NCI-H2029 treated with DMSO at 0.1 percent for 48 hours (cell line): ENCODE measurements at places on chromosomes 7 and 10.

DNA sequence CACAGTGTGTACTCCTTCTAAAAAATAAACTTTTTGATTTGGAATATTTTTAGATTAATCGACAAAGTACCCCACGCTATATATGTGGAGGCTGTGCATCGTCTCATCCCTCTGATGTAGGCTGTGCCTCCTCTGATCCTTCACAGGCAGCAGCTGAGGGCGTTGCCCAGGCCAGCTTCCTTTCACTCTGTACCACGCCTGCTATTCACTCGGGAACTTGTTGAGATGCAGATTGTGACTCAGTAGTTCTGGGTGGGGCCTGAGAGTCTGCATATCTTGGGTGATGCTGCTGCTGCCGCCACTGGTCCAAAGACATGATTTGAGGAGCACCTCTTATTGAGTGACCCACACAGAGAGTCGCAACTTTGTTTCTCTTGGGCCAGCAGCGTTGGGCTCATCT, 7.9 kb upstream of the C10orf120 start:
- no peak for DNase-seq

- no peak for DNase-seq
Measured at GRCh38 chr10:6328699-6329423, 126.1 kb downstream of the PFKFB3 start.

GRCh38 chr7:133275446-133276095, 22.7 kb downstream of the EXOC4 start:
- DNase-seq = no peak

DNA sequence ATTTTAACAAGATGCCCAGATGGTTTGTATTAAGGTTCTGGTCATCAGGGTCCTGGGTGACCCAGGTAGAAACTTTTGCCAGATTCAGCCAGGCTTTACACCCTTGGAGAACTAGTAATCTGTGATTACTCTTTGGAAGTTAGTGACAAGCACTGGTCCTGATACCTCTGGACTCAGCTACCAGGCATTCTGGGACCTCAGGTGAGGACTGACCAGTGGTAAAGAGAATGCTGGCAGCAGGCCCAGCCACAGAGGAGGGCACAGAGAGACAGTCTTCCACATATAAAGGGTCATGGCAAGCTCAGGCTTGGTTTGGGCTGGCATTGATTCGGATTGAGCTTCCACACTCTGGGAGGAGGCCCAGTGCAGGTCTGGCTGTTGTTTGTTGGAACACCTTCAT, 112.0 kb upstream of the CHST15 start:
- DNase-seq = no peak

DNA sequence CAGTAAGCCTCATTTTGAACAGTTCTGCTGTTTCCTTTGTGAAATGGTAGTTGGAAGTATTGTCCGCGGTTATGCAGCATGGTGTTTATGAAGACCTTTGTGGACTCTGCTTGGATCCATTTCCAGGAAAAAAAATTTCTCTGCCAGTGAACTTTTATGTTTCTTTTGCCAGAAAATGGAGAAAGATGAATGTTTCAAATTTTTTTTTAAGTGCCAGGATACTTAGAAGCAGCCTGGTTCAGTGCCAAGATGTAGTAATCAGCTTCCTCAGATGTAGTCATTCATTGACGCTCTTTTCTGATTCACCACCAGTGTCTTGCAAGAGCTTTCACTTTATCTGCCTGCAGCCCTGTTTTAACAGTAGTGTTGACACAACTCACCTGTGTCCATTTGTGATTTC, 258.2 kb downstream of the SDK1 start:
- no peak for DNase-seq

DNA sequence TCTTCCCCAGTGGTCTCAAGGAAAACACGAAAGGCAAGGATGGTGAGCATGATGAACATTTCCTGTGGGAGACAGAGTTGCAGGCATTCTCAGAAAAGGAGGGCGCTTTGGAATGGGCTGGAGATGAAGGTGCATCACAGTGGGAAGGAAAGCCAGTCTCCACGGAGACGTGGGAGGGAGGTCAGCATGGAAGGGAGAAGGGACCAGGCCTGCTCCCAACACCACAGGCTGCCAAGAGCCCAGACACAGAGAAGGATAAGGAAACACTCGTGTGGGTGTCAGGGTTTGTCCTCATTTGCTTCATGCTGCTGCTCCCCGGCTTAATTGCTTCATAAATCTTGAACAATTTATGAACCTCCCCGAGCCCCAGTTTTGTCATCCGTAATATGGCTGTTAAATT, 231.5 kb upstream of the ZNF32 start:
- DNase-seq = no peak

GRCh38 chr7:158424531-158424930, 163.1 kb downstream of the PTPRN2 start:
- no peak for DNase-seq

DNA sequence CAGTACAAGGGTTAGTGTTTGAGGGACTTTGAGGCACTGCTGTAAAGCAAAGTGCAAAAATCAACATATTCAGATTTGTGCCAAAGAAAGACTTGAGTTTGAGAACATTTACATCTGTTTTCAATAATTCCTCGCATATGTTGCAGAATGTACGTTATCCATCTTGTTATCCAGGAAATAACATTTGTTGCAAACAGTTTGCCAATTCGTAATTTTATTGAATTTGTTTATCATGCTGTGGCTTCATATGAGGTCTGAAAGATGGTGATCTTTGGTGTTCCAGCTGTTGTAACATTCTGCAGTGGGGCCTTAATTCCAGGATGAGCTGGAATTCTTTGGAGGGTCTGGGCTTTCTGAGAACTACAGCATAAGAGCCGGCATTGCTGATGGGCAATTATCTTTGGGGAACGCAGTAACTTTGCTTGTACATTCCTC, 396.2 kb downstream of the LRMDA start:
- DNase-seq = no peak

- no peak for DNase-seq
Measured at GRCh38 chr10:62627983-62628382, 176.5 kb upstream of the ADO start.

- no peak for DNase-seq
Measured at GRCh38 chr7:55019691-55020465, 1.1 kb downstream of the EGFR start.

- no peak for DNase-seq
Measured at GRCh38 chr7:134900166-134900982, 85.9 kb upstream of the AGBL3 start.

DNA sequence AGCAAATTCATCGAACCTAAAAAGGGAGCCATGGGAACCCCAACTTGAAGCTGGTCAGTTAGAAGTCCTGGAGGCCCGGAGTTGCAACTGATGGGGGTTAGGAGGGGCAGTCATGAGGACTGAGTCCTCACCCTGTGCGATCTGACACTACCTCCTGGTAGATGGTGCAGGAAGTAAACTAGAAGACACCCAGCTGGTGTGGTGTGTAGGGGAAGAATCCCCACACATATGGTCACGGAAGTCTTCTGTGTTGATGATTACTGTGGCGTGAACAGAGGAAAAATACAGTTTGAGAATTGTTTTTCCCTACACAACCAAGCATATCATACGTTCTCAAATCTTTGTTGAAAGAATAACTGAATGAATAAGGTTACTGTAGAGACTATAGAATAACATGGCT, 164.6 kb upstream of the KCTD7 start:
- no peak for DNase-seq

DNA sequence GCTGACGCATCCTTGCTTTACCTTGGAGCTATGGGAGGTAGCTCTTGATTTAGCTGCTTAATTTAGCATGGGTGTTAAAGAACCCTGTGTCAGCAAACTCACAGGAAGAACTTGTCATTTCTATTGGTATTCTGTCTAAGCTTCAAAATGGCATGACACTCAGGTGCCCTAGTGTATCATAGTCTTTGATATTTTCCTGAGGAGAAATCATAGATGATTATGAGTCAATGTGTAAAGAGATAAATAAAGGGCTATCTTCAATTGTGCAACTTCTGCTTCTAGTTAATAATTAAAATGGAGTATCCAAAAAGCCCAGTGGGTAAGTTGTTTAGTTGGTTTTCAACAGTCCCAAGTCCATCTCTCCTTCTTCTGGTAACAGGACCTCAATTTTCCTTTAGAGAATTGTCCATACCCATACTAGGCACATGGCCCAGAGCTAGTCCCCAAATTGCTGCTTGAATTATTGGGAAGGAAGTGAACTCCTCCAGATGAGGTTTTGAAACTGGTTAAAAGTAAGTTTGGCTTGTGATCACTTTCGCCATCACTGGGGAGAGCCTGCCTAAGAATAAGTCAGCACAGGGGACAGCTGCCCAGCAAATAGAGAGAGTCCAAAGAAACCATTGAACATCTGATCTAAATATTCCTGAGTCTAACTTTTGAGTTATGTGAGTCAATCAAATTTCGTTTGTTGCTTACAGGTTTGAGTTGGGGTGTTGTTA, 169.0 kb upstream of the PHYHIPL start:
- DNase-seq = no peak

GRCh38 chr7:71019706-71020105, 112.2 kb upstream of the GALNT17 start:
- no peak for DNase-seq

DNA sequence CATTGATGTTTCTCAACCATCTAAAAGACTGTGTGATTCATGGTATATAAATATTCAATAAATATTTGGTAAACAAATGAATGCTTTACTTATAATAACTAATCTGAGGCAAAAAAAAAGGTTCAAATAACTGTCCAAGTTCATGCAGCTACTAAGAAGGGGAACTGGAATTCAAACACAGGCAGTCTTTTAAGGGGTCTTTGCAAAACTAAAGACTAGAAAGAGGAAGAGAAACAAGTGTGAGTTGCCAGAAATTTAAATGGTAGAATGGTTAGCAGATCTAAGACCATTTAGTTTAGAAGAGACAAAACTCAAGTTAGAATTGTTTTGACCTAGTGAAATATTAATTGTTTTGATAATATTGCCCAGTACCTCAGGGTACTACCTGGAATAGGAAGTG, 642.0 kb upstream of the LRRN3 start:
- DNase-seq = no peak

- no peak for DNase-seq
Measured at GRCh38 chr7:66952343-66953043, 31.5 kb downstream of the TMEM248 start.

DNA sequence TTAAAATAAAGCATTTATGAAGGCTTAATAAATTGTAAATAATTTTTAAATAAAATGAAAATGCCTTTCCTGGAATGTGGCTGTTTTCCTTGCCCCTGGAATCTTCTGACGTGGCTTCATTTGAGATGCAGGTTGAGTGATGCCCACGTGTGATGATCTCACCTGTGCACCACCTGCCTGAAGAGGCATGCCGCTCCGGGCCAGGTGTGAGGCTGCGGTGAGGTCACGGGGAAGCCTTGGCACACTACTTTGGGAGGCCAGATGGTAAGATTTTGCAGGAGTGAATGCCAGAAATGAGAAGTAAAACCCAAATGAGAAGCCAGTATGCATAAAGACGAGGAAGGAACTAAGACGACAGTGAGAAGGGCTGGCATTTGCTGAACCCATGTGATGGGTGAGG, 36.2 kb downstream of the GOT1 start:
- peak; percentile 68 for DNase-seq

DNA sequence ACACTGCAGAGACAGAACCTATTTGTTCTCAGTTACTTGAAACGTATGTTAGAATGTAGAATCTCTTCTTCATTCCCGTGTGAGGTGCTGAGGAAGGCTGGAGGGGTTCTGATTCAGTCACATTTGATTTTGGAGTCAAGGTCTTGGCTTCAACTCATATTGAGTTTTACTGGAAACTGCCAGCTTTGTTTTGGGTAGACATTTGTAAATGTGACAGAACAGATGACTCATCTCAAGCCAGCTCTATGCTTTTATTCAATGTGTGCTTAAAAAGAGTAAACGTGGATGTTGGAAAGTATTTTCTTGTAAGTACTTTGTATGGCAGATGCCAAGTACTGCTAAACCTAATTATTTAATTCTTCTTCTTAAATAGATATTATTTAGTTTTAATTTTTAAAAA, 780.8 kb upstream of the C7orf33 start:
- no peak for DNase-seq

DNA sequence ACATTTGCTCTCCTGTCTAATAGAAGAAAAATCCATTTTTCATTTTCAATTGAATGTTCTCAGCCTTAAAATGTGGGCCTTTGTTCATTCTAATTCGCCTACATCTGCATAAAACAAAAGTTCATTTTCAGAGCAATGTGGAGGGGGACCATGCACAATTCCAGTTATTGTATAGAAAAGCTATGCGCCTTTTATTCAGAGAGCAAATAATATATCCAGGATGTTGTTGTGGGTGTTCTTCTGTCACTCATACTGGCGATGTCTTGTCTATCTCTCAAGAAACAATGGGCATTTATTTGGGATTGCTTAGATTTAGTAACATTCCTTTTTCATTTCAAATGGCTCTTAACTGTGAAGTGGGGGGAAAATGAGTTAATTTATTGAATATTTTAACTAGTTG, 56.4 kb downstream of the KIF5B start:
- no peak for DNase-seq

DNA sequence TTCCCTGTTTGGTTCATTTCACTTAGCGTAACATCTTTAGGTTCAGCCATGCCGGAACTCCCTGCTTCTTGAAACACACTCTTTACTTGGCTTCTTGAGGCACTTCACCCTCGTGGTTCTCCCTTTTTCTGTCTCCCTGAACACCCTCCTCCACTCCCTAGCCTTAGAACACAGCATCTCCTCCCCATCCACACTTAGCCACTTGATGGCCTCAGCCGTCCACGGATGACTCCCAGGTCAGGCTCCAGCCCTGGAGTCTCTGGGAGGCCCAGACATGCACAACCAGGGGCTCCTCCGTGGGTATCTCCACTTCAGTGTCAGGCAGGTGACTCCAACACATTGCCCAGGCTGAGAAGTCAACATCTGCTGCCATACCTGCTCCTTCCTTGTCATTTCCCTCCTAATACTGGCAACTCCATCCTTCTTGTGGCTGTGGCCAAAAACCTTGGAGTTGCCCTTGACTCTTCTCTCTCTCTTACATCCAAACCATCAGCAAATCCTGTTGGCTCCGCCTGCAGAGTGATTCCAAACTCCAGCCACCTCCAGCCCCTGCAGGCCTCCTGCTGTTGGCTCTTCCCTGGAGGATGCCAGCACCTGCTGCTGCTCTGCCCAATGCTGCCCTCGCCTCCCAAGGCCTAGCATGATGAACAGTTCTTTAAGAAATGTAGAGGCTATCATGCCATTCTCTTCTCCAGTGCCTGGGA, 8.4 kb upstream of the INMT start:
- DNase-seq = no peak

- DNase-seq = no peak
Measured at GRCh38 chr7:78063758-78064157, 265.2 kb downstream of the PHTF2 start.

GRCh38 chr10:126264102-126265018, 123.9 kb downstream of the ADAM12 start:
- DNase-seq = no peak

- no peak for DNase-seq
Measured at GRCh38 chr7:136229790-136230189, 252.6 kb upstream of the MTPN start.
